Naive thymus-derived CD8-positive, alpha-beta T cell (primary cell): ENCODE measurements at places on chromosomes 12 and 14. TPM values are rescaled to one million over a fixed set of nuclear protein-coding genes. Genes with fewer than 3 reads are reported as not detected.
A peak's percentile ranks its signal among the peaks of the same experiment; 100 is the strongest.

DNA sequence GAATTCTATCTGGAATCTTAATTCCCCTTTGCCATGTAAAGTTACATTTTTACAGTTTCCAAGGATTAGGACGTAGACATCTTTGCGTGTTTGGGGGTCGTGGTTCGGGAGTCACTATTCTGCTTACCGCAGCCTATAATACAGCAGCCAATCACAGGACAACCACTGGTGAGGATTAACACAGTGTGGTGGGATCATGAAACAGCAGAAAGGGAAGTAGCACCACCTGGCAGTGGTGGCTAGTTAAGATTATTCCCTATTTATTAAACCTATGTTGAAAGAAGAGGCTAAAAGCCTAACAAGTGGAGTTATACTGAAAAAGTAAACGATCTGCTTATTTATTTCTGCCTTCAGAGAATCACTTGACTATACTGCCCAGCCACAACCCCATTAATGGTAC lies 71.7 kb downstream of the IPO8 start:
- H3K36me3 ChIP-seq: peaks cover 5% of the 10 kb centered on the region
- H3K27me3 ChIP-seq: no peaks in the 10 kb centered on the region

DNA sequence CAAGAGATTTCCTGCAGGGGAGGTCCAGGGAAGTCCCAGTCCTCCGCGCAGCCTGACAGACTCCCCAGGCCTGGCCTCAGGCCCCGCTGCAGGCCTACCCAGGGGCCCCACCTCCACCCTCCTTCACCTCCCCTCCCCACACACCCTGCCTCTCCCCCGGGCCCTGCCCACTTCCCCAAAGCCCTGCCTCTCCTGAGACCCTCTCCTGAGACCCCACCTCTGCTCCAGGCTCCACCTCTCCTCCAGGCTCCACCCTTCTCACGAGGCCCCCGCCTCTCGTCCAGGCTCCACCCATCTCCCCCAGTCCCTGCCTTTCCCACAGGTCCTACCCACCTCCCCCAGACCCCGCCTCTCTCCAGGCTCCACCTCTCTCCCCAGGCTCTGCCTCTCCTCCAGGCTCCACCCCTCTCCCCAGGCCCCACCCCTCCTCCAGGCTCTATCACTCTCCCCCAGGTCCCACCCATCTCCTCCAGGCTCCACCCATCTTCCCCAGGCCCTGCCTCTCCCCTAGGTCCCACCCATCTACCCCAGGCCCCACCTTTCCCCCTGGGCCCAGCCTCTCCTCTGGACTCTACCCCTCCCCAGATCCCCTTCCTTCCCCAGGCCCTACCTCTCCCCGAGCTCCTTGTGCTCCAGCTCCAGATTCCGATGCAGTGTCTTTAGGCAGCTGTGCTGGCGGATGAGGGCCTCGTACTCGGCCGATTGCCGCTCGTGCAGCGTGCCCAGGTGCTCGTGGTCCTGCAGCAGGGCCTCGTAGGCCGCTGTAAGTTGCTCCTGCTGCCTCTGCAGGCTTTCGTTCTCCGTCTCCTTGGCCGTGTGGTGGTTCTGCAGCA lies 58.8 kb upstream of the GPR68 start:
- H3K27ac ChIP-seq: no peak overlapping the region
- H3K4me3 ChIP-seq: no peak overlapping the region
- peaks cover 9% of the 10 kb centered on the region for H3K36me3 ChIP-seq
- H3K27me3 ChIP-seq: no peaks in the 10 kb centered on the region
- peak; percentile 22 for DNase-seq

DNA sequence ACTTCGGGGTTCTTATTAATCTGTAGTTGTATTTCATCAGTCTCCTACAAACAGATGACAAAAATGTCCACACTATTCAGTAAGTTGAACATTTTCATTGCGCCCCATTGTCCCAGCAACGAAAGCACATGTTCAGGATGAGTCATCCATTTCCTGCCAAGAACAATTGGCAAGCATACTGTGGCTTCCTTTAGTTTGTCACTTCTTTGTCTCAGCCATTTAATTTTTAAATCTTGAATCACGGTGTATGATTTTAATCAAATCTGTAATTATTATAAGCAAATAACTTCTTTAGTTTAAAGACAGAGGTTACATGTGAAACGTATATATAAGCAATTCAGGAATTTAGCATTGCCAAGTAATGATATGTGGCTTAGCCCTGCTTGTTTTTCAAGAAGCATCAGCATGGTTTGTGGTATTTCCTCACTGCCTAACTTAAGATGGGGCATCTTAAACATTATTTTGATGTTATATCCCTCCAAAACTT lies 211.3 kb upstream of the KRR1 start:
- H3K4me1 ChIP-seq: peaks cover 18% of the 10 kb centered on the region
- H3K36me3 ChIP-seq: no peaks in the 10 kb centered on the region
- peak; percentile 5 for DNase-seq
- no peak overlapping the region for H3K4me3 ChIP-seq
- H3K27me3 ChIP-seq: peaks cover 7% of the 10 kb centered on the region
- H3K27ac ChIP-seq: peak overlapping the region; percentile 86

- no peak overlapping the region for H3K4me3 ChIP-seq
- DNase-seq: no peak
- H3K36me3 ChIP-seq: no peaks in the 10 kb centered on the region
- H3K27ac ChIP-seq: no peak overlapping the region
Observed at GRCh38 chr14:98999901-99000300, 272.1 kb downstream of the BCL11B start.

DNA sequence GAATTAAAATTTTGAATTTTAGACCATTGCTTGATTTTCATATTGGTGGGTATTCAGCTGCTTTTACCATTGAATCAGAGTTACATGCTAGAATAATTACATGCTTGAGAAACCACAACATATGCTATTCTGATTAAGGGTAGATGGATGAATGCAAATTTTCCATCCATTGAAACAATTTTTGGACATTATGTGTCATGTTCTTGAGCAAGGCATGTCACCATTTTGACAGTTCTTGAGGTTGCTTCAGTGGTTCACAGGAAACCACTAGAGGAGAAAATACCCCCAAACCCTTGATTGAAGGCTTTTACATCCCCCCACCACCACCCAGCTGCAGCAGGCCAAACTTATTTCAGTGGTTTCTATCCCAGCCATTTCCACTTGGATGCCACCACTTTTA lies 13.5 kb downstream of the UBR7 start:
- no peak overlapping the region for H3K27ac ChIP-seq
- peaks cover 34% of the 10 kb centered on the region for H3K36me3 ChIP-seq
- H3K4me1 ChIP-seq: no peaks in the 10 kb centered on the region
- no peak overlapping the region for H3K4me3 ChIP-seq
- no peaks in the 10 kb centered on the region for H3K27me3 ChIP-seq

DNA sequence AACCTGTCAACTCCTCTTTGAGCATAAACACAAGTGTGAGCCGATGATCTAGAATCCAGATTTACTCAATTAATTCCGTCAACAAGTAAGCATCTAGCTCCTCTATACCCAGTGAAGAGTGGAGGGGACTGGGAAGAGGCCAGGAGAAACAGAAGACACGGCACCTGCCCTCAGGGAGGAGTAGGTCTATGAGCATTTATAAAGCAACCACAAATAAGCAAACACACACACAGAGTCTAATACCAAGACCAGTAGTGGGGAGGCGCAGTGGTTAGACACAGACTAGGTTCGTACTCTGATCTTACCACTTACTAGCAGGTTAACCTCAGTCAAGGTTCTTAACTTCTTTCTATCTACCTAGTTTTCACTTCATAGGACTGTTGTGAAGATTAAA lies 5.9 kb upstream of the FOXN3 start:
- no peak overlapping the region for H3K4me3 ChIP-seq
- peaks cover 80% of the 10 kb centered on the region for H3K4me1 ChIP-seq
- H3K27ac ChIP-seq: peak overlapping the region; percentile 62
- no peaks in the 10 kb centered on the region for H3K27me3 ChIP-seq
- no peak for DNase-seq

Gene FAM186B
- 0.14 TPM for polyA plus RNA-seq

Gene ACVRL1
- polyA plus RNA-seq: not detected

Gene BDKRB1
- polyA plus RNA-seq: not detected
